ENCODE measurements at places on chromosomes 5 and 9. TPM values are rescaled to one million over a fixed set of nuclear protein-coding genes. Genes with fewer than 3 reads are reported as not detected.

- DNase-seq: peak; percentile 45
These were observed 306.3 kb upstream of the KCNN2 start for GRCh38 chr5:114055318-114056184.

PCDHB13 gene
- 5.3 TPM for total RNA-seq

DNA sequence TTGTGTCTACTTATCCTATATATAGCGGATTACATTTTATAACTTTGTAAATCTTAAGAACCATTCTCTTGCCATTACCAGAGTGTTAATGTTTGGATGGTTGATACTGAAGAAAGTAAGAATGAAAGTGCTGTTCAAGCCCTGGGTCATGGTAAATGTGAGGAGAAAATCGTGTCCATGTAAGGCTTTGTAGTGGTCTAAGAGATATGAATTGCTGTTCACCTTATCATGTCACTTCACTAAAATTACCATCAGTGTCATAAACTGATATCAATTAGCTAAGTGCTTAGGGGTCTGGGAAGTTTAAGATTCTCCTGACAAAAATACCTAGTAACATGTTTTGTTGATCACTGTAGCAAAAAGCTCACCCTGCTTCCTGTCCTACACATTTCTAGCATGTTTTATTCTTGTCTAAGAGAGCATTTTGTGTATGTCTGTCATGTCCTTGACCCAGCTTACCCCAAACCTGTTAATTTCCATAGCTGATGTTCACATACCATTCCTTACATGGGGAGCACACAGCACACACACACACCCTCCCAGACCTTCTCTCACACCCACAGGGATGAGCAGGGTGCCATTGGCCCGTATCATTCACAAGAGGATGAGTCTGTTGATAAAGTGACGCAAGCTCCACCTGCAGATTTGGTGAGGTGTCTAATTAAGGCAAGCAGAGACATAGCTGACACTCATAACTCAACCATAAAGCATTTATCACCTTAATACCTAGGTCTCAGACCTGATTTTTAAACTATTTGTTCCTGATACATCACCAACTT is 125.1 kb upstream of the PAM start:
- DNase-seq: no peak

GRCh38 chr9:134619448-134619982 is 22.1 kb upstream of the COL5A1 start:
- no peak for DNase-seq

DNA sequence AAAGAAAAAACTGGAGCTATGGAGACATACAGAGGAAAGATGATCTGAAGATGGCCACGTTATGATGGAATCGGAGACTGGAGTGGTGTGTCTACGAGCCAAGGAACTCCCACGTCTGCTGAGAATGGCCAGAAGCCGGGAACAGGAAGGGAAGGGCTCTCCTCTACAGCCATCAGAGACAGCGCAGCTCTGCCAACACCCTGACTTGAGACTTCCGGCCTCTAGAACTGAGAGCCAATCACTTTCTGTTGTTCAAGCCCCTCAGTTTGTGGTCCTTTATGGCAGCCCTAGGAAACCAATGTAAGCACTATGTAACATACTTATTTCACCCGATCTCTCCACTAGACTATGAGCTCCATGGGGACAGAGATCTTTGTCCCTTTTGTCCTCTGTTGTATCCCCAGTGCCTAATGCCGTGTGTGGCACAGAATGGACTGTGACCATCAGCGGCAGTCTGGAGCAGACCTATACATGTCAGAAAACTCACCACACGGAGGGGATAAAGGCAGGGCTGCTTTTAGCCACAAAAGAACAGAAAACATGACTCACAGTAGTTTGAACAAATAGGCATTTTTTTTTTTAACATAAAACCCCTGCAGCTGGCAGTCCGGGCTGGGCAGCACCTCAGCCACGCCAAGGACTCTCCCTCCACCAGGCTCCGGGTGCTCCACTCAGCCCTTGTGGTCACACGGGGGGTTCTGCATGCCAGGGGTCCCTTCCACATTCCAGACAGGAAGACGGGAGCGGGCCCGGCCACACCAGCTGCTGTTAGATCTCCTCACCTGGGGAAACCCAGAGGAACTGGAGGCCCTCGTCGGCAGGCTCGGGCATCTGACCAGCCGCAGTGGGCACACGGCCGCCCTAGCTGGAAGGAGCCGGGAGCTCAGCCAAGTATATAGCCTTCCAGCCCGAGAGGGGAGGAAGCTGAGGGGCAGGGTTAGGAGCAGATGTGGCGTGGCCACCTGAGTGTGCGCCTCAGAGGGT is 16.1 kb upstream of the MXD3 start:
- no peak for DNase-seq

DNA sequence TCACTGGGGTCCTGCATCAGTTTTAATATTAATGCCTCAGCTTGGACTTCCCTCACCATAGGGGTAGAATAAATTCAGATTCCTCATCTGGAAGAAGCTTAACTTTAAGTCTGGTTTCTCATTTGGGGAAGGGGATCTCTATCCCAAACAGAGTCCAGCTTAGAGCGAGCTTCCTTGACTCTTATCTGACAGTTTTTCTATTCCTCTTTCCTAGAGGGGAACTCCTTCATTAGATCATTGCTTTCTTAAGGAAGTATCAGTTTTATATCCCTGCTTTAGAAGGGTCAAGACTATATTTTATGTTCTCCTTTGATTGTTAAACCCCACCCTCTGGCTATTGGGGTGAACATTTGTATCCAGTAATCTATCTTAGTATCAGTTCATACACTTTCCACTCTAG is 24.2 kb upstream of the CDC42SE2 start:
- DNase-seq: no peak

GRCh38 chr9:16221366-16221765 is 649.1 kb downstream of the BNC2 start:
- DNase-seq: peak; percentile 85

- no peak for DNase-seq
These were observed 18.7 kb upstream of the ROPN1L start for GRCh38 chr5:10423022-10423421.

DNA sequence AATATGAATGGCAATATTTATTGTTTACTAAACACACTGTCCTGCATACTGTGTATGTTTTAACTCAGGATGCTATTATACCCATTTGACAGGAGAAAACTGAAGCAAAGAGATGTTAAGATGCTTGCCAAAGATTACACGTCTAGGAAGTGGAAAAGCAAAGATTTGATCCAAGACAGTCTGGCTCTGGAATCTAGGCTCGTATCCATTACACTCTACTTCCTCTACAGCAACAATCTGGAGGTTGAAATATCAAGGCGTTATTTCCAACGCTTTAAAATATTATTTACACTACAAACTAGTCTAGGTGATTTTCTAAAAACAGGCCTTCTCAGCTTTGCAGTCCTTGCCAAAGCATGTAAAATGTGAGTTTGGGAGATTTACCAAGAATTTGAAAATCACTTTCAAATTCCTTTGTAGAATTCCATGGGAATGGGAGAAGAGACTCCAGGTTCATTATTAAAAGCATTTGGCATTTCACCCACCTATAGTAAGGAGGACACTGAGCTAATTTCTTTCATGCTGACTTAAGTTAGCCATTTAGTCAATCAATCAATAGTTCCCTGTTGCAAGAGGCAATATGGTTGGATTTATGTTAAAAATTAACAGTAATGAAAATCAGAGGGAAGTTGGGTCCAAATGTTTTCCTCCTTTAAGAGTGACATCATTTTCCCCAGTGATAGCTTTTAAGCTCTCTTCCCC is 356.3 kb upstream of the SMARCA2 start:
- no peak for DNase-seq

- no peak for DNase-seq
These were observed 171.9 kb downstream of the ENTREP1 start for GRCh38 chr9:69496846-69497450.

DNA sequence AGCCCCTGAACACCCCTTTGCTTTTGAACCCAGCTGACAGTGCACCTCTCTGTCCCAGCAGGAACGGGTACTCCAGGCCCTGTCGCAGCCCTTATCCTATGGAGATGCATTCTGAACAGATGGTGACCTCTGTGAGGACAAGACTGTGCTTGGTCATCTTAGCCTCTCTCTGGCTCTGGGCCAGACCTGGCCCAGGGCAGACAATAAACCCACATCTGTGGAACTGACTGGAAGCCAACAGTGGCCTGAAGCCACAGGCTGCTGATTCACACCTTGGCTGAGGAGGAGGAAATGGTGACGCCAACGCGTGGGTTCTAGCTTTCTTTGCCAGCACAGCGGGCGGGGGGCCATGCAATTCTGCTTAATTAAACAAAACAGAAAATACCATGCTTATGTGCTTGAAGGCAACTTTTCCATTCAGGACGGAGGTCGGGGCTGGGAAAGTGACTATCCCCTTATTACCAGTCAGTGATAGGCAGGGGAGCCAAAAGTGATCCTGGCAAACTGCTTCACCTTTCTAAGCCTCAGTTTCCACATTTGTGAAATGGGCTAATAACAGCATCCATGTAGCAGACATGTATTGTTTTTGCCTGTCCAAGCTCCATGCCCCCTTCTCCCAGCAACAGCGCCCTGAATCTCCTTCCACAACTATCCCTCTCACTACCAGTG is 10.8 kb downstream of the SH3PXD2B start:
- DNase-seq: peak; percentile 53

DNA sequence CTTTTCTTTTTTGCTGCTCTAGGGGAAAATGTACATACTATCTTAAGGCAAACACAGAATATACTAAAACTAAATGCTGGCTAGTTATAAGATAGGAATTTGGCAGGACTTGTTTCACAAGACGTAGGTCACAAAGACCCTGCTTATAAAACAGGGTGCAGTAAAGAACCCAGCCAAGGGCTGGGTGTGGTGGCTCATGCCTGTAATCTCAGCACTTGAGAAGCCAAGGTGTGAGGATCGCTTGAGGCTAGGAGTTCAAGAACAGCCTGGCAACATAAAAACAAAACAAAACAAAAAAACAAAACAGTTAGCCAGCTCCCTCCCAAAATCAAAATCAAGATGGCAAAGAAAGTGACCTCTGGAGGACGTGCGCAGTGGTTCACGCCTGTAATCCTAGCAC is 49.5 kb upstream of the DENND4C start:
- DNase-seq: no peak

GRCh38 chr9:15513335-15513734 is 2.6 kb upstream of the PSIP1 start:
- DNase-seq: no peak

DNA sequence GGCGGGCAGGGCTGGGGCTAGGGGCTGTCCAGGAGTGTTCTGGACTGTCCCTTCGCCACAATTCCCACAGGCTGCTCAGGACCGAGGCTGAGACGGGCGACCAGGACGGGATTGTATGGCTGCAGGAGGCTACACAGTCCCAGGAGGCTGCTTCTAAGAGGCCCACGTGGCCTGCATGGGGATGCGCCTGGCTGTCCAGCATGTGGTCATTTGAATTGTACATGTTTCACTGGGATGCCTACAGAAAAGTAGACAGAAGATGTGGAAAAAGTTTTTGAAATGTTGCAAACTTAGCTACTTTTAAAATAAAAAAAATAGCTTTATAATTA is 32.6 kb upstream of the SPTLC1 start:
- DNase-seq: no peak

GDF9 gene
- not detected for total RNA-seq

SLC27A6 gene
- total RNA-seq: 0.40 TPM

LCN6 gene
- 6.9 TPM for total RNA-seq

DNA sequence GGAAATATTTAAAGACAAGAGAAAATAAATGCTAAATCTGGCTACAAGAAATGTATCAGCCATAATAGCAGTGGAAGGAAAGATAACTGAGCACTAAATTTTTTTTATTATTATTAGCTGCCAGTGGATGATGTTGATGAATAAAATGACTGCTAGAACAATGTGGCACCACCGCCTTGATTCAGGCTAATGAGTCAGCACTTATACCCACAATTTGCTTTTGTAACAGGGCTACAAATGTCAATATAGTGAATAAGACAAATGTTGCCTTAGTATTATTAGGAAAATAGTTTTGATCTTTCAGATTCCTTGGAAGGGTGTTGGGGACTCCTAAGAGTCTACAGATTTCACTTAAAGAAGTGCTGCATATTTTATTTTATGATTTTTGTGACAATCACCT is 555.2 kb upstream of the GRAMD2B start:
- no peak for DNase-seq

GRCh38 chr9:89991204-89991790 is 386.5 kb downstream of the GADD45G start:
- peak; percentile 29 for DNase-seq

GRCh38 chr9:129916707-129917106 is 81.4 kb downstream of the USP20 start:
- DNase-seq: no peak

CBY3 gene
- not detected for total RNA-seq

SLCO6A1 gene
- not detected for total RNA-seq

DNA sequence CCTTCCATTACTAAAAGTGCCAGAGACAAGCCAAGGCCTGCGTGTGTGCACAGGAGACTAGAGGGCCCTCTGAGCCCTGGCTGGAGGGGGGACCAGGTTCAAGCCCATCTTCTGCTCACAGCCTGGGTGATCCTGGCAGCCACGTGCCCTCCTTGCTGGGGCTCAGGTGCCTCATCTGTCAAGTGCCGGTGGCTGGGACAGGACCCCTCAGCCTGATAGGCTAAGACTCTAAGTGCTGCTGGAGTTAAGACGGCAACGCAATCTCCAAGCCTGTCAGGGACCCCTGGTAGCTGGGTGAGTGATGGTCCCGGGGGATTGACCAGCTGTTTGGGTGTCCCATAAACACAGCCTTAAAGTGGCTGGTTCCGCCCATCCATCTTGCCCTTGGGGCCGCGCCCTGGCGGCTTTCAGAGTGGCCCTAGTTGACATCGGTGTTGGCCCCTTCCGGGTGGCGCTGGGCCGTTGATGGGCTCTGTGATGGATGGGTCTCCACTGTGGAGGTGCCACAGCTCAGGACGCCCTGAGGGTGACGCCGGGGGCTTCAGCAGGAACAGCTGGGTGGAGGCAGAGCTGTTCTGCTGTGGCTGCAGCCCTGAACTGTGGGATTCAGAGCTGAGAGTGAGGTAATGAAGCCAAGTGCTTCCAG is 136.2 kb downstream of the BARX1 start:
- no peak for DNase-seq

DNA sequence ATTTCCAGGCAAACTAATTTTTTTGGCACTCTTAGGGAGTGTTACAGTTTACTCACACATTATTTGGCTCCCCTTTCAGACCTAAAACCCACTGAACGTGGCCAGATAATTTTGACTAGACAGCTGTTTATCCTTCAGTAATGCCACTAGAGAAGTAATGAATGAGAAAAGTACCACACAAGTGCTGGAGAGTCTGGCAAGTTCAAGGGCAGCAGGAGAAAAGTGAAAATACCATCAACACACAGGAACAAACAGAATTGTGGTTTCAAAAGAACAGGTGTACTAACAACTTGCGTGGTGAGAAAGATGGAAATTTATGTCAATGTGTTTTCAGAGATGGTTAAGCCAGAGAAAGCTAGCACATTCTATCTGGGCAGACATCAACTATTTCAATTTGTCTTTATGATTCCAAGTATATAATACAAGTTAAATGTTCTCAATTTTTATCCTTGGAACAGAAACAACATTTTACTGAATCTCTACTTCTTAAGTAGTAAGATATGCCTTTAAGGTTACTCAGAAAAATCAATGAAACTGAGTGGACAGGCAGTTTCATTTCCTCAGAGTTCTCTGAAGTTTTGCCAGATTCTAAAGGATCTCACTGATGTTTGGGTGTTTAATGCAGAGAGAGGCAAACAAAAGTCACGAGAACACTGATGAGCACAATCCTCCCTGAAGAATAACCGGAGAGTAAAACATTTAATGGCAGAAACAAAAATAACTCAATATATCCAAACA is 91.0 kb downstream of the ARSB start:
- DNase-seq: no peak

TSSK1B gene
- 0.25 TPM for total RNA-seq

- no peak for DNase-seq
These were observed 3.3 kb downstream of the OR5C1 start for GRCh38 chr9:122791872-122792669.

Data from thyroid gland (tissue), 4 donors.